ENCODE measurements at places on chromosomes 6 and 20. TPM values are rescaled to one million over a fixed set of nuclear protein-coding genes. Genes with fewer than 3 reads are reported as not detected.

GRCh38 chr20:21615617-21616080 is 89.8 kb upstream of the PAX1 start:
- peak; percentile 53 for DNase-seq

GRCh38 chr6:91094806-91095475 is 508.1 kb upstream of the MAP3K7 start:
- DNase-seq: no peak

DNA sequence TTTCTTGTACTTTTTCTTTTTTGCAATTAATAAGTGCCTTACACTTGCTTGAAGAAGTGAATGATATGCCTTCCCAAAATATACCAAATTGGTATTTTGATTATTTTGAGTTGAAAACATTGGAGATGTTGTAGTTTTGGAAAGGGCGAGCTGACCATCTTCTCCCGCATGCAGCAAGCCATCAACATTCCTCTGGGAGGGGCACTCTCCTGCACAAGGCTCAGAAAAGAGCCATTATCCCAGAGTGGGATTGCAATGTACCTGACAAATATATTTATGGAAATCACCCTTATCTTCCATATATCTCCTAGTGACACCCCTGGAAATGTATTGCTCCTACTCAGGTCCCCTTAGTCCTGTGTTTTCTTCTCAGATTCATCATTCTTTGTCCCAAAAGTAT is 22.8 kb upstream of the PNRC1 start:
- no peak for DNase-seq

- no peak for DNase-seq
Measured at GRCh38 chr6:71043902-71044301, 87.0 kb upstream of the B3GAT2 start.

DNA sequence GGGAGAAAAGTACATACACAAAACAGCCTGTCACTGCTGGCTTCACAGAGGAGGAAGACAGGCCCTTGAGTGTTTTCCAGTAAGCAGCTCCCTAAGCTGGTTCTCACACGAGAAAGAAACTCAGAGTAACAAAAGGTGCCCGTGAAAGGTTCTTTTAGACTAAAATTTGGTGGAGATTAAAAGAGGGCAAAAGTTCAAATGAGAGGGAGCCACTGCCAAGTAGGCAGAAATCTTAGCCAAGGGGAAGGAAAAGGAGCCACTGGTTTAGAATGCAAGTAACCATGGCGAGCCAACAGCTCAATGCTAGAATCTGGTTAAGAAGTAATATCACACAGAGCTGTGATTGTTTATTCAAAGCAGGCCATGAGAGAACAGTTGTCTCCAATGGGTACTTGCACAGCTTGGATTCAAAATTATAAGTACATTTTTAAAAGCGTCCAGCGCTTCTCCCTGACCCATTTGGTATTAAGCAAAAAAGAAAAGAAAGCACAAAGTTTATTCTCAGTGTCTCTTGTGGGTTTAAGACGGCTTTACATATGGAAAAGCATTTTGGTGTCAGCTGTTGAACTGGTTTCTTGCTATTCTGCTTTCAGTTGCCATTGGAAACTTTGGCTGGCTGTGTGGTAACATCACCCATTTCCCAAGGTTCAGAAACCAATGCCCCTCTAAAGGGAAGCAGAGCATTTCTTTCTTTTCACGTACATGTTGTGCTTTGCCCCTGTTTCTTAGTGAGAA is 648.5 kb downstream of the RNF144B start:
- DNase-seq: no peak

The EPHA7 gene
- polyA plus RNA-seq: 36.3 TPM

GRCh38 chr6:70398783-70399728 is 14.3 kb upstream of the FAM135A start:
- DNase-seq: no peak

DNA sequence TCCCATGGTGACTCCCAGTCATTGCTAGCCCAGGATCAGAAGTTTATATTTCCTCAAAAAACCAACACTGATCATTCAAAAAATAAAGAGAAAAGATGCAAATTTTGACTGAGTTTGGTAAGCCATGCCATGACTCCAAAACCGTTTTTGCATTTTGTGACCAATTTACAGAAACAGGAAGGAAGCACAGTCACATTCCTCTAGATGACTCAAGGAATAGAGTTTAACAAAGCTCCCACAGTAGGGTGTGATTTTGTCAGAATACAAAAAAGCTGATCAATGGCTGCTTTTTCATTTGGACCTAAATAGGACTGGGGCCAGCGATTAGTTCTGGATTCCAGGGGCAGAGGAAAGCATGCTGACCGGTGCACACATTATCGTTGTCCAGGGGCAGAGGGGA is 179.4 kb upstream of the AFDN start:
- no peak for DNase-seq

GRCh38 chr6:136502786-136503185 is 47.4 kb downstream of the MAP7 start:
- no peak for DNase-seq

- no peak for DNase-seq
Measured at GRCh38 chr6:79184086-79184485, 50.4 kb downstream of the HMGN3 start.

DNA sequence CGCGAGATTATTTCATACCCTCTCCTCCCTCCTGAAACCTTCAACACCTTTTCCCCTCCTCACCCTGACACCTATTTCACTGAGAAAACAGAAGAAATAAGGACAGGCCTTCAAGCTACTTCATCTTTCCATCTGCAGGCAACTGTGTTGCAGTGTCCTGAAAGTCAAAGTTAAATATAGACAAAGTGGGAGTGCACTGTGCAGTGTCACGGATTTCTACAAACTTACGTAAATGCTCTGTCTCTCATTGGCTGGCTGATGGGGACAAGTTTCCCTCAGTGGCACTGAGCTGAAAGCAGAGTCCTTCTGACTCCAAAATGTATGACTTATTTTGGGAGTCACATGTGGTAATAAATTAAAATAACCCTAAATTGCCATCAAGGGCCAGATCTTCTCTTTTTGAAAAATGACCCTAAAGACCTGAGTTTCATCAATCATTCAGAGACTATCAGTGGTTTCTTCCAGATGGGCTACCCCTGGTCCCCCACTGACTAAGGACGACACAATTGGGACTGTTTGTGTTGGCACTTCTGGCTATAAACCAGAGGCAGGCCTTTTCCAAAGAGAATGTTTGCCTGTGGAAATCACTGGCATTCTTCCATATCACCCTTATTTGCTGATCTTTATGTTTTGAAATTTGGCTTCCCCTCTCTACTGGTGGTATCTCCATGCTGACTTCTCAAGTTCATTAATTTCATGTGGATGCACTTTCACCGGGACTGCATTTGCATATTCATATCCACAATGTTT is 21.6 kb downstream of the ALDH8A1 start:
- no peak for DNase-seq

DNA sequence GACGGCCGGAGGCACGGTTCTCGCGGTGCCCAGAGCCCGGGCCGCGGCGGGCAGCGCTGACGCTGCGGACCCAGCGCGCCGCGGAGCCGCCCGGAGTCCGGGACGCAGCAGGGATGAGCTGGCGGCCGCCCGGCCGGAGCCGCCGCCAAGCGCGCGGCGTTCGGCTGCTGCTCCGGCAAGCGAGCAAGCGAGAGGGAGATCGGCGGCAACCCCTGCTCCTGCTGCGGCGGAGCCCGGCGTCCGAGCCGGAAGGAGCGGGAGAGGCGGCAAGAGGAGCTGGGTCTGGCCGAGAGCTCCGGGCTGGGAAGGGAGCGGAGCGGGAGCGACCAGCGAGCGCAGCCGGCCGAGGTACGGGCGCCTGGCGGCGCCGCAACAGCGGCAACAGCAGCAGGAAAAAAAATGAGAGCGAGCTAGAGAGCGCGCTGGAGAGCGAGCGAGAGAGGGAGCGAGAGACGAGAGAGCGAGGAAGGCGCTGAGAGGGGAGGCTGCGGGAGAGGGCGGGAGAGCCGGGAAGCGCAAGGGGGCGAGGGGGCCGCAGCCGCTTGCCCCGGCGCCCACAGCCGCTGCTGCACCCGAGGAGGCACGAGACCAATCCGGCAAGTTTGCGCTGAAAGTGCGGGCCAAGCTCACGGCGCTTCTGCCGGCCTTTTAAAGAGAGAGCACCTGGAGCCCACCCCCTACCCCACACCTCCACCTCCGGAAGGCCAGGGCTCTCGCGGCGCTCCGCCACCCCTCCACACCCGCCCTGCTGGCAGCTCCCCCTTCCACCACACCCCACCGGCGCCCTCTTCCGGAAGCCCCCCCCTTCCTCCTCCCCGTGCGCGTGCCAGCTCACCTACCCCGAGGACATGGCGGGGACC is 496 bp downstream of the GRM4 start:
- no peak for DNase-seq

DNA sequence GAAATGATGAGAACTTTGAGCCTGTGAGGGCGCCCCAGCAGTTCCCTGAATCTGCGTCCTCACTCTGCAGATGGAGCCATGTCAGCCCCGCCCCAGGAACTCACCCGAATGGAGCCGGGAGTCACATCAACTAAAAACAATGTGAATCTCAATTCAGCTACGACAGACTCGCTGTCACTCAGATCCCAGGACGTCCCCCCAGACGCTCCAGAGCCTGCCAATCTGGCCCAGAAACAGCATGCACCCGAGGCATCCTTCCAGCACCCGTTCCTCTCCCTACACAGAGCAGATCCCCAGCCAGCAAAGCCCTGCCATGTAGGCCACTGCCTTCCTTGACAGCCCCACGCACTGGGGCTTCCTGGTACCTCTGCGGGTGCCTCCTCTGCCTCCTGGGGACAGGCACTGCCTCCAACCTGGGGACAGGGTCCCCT is 248.0 kb downstream of the TTLL2 start:
- no peak for DNase-seq

The TRAPPC3L gene
- 0.34 TPM for polyA plus RNA-seq

DNA sequence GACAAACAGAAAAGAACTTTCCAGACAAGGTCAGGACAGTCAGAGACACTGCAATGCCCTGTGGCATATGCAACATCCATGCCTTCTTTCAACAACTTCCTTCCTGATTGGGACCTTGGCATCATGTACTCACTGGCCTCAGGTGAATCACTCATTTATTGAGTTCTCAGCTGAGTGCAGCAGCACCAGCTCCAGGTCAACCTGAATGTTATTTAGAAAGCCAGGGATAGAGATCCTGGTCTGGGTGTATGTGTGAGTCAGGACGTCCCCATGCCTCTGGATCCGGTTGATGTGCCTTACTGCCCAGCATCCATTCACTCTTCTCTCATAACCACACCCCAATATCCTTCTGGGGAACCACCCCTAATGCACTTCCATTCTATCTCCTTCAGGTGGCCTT is 54.4 kb downstream of the SNRNP48 start:
- DNase-seq: no peak

GRCh38 chr6:17334265-17334664 is 53.1 kb downstream of the RBM24 start:
- no peak for DNase-seq

The FAM229B gene
- 41.7 TPM for polyA plus RNA-seq

GRCh38 chr20:64236137-64237088 is 19.1 kb upstream of the PCMTD2 start:
- DNase-seq: no peak

GRCh38 chr6:73665686-73666319 is 12.0 kb upstream of the SLC17A5 start:
- DNase-seq: no peak

GRCh38 chr6:106051226-106051625 is 34.9 kb upstream of the PRDM1 start:
- no peak for DNase-seq

DNA sequence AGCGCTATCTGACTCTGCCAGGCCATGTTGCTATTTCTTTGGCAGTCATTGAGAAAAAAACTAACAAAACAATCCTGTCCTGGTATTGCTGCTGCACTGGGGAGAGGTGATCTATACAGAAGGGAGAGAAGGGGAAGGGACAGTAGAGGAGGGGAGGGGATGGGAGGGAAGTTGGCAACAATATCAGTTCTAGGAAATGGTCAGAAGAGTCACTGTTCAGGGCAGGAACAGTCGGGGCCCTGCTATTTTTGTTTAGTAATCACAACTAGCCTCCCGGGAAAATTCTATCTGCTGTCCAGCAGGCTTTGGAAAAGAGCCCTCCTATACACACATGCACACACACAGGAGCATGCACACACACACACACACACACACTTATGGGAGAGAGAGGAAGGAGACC is 142.3 kb upstream of the CARMIL1 start:
- no peak for DNase-seq

DNA sequence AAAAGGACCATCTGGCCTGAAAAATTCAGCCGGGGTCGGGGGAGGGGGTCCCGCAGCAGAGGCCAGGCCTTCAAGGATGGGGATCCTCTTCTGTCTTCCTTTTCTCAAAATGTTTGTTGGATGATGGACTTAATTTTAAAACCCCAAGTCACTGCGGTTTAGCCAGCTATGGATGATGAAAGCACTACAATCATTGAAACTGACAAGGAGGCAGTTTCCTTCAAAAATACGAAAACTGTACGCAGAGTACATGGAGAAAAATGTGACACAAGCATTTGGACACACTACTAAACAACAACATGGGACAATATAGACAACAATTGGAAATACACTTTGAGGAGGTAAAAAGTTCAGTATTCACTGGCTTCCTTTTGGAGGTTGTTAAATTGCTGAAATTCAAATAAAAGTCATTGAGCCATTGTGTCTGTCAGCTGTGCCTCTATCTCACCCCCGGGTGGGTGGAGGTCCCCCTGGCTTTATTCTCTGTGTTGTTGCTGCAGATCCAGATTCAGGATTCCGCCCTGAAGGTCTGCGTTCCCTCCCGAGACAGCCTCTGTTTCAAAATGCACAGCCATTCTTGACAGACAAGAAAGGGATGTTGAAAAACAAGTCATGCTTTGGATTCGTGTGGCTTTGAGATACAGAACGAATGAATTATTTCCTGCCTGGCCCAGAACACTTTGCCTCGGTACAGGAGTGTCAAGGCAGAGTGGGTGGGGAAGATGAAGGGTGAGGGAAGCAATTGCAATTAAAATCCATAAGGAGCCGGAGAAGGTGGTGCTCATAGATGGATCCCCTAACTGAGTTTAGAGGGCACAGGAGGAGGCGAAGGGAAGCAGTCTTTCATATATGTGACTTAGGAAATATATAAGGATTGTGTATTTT is 118.2 kb downstream of the TTLL2 start:
- no peak for DNase-seq

The NFATC2 gene
- 2.1 TPM for polyA plus RNA-seq

DNA sequence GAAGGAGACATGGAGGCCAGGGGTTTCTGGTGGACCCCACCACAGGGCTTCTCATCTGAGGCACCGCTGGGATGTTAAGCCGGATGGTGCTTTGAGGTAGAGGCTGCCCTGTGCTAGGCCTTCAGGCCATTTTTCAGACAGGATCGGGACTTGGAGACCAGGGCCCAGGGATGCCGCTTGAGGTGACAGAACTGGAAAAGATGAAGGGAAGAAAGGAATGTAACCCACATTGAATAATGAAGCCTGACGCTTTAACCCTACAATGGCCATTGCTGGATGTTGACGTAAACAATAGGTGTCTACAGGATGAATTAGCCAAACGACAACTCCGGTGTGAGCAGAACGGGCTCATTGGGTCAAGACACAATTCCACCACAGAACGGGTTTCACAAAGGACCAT is 62.5 kb downstream of the CEBPB start:
- DNase-seq: no peak

GRCh38 chr6:31785475-31785874 is 8.3 kb upstream of the VWA7 start:
- DNase-seq: no peak

The CYP39A1 gene
- polyA plus RNA-seq: 6.3 TPM
